ENCODE measurements at places on chromosomes 13 and 19. TPM values are rescaled to one million over a fixed set of nuclear protein-coding genes. Genes with fewer than 3 reads are reported as not detected.

COL4A2 gene
- polyA plus RNA-seq: not detected

- H3K4me1 ChIP-seq: peaks cover 8% of the 10 kb centered on the region
- no peak overlapping the region for H3K27ac ChIP-seq
- no peak overlapping the region for H3K4me3 ChIP-seq
These were observed 23.7 kb upstream of the TNFSF14 start for GRCh38 chr19:6693681-6694080.

DNA sequence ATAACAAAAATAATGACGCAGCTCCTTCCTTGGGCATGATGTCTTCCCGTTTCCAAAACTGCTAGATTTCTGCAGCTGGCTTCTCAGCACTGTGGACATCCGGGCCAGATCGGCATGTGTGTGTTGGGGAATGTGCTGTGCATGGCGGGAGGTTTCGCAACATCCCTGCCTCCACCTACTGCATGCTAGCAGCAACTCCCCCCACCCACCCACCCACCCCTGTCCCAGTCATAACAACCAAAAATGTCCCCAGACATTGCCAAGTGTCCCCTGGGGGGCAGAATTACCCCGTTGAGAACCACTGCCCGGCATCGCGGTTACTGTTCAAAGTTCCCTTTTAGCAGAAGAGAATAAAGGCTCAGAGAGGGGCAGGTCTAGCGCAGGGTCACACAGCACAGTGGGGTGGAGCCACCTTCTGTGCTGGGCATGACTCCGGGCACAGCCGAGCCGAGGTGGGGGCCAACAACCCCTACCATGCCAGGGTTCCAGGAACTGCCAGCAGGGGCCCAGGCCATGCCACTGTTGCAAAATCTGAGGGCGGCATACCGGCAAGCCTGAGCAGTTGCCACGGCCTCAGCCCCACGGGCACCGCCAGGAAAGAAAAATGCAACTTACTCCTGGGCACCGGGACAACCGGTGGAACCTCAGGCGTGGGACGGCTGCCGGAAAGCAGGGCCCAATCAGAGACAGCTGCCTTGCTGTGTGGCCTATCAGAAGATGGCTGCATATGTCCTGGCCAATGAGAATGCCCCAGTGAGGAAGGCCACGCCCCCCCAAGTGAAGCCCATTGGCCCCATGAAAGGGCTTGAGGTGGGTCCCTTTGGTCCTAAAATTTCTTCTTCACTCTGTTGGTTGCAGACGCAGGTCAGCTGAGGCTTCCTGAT lies 22.5 kb upstream of the NFIC start:
- no peaks in the 10 kb centered on the region for H3K27me3 ChIP-seq
- no peaks in the 10 kb centered on the region for H3K4me1 ChIP-seq
- H3K4me3 ChIP-seq: no peak overlapping the region

- no peak overlapping the region for H3K27ac ChIP-seq
- no peaks in the 10 kb centered on the region for H3K27me3 ChIP-seq
- H3K36me3 ChIP-seq: peaks cover 18% of the 10 kb centered on the region
- no peaks in the 10 kb centered on the region for H3K4me1 ChIP-seq
- no peak for DNase-seq
These were observed 21.6 kb downstream of the ATP4B start for GRCh38 chr13:113636266-113636963.

GRCh38 chr13:99380921-99381645 lies 73.9 kb upstream of the GPR183 start:
- peak; percentile 68 for DNase-seq
- H3K4me3 ChIP-seq: peak overlapping the region; percentile 74
- H3K36me3 ChIP-seq: peaks cover 14% of the 10 kb centered on the region
- H3K27ac ChIP-seq: peak overlapping the region; percentile 98

Measured in immature natural killer cell (primary cell).